Testis (tissue), 5 donors: ENCODE measurements at places on chromosomes 2 and 18. TPM values are rescaled to one million over a fixed set of nuclear protein-coding genes. Genes with fewer than 3 reads are reported as not detected.
A peak's percentile ranks its signal among the peaks of the same experiment; 100 is the strongest.

DNA sequence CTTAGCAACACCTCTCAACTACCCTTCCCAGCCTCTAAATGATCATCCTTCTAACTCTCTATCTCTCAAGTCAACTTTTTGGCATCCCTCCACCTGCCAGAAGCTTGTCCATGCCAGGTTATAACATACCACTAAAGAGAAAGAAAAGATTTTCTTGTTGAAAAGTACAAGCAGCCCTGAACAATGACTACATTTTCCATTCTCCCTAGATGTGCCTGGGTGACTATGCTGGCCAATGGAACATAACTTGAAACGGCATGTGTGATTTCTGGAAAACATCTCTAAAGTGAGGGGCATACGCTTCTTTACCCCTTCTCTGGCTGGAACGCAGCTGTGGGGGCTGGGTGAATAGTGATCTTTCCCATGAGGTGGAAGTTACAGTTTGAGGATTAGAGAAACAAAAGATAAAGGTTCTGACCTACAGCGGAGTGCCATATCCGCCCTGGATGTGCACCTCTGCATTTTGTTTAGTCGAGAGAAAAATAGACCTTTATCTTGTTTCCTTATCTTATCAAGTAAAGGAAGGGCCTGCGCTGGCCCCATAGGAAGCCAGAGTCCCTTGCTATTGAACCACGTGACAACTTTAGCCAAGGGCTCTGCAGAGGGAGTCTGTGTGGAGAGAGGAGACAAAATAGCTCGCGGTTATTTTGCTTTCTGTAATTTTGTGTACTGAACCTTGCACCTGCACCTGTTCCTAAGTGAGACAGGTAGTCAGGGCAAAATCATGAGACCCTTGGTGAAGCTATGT lies 436.8 kb downstream of the TGIF1 start:
- DNase-seq, result no peak

DNA sequence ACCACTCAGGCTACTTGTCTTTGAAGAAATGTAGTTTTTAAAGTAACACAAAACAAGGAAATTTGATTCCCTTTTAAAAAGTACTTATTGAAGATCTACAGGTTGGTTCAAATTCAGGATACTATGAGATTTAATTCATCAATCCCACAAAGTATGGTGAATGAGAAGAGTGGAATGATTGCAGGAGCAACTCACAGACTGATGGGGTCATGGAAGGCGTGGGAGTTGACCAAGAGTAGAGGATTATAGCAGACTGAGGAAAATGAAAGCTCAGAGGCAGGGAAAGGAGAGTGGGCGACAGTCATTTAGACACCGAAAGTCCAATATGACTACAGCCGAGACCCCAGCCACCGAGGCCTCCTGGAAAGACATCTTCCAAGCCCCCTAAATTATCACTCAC lies 12.5 kb upstream of the DAPL1 start:
- no peak for DNase-seq

DNA sequence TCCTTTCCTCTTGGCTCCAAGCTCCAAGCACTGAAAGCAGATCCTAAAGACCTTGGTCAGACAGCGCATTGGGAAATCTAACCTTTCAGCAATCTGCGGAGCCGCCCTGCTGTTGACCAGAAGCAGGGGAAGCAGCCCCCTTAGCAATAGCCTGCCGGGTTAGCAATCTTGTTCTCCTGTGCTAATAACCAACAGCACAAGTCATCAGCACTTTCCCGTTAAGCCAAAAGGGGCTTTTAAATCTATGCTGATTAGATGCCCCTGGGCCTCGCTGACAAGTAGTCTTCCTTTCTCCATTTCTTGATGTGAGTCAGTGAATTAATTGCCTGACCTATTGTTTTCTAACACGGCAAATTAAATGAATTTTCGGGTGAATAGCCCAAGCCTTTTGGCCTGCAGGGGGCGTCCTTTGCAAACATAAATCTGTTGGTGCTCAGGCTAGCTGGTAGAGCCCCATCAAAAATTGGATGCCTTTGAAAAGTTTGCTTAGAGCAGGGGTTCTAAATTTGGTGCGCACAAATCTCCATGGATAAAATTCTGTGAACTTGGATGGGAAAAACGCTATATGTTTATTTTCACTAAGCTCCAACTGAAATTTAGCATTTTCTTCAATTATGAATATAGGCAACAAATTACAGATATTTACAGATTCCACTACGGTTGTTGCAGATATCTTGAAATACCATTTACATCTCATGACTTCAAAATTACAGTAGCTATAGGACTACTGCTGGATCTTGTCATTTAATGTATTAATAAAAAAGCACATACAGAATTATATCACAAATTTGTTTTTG lies 24.6 kb downstream of the MAIP1 start:
- peak; percentile 94 for DNase-seq

LYPD6 gene
- 6.8 TPM for total RNA-seq

- DNase-seq, result no peak
Observed at GRCh38 chr2:203786549-203787351, 80.3 kb downstream of the CD28 start.
